Stimulated activated CD8-positive, alpha-beta memory T cell treated with anti-CD3 and anti-CD28 coated beads, Interleukin-4, amount 100 ng/mL, for 4 hours (primary cell): ENCODE measurements at places on chromosomes 13 and 19.

DNA sequence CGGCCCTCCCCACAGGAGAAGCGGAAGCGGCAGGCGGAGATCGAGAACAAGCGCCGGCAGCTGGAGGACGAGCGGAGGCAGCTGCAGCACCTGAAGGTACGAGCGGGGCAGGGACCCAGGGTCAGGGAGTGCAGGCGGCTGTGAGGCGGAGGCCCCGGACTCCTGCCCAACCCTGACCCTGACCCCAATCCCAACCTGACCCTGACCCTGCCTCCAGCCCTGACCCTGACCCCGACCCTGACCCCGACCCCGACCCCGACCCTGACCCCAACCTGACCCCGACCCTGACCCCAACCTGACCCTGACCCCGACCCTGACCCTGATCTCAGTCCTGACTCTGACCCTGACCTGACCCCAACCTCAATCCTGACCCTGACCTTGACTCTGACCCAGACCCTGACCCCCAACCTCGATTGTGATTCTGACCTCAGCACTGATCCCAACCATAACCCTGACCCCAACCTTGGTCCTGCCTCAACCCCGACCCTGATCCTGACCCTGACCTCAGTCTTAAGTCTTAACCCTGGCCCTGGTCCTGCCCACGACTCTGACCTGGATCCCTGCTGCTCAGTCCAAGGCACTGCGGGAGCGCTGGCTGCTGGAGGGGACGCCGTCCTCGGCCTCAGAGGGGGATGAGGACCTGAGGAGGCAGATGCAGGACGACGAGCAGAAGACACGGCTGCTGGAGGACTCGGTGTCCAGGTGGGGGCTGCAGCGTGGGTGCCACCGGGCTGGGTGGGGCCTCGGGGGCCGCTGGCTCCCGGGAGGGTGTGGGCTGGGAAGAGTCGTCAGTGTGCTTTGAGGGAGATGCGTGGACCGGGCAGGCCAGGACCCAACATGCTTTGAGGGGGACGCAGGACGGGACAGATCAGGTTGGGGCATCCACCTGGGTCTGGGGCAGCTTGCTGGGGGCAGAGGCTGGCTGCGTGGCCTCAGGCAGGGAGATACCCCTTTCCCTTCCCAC, 18.5 kb downstream of the PALM start:
- DNase-seq, result no peak

GRCh38 chr13:42283574-42283973, 11.6 kb downstream of the AKAP11 start:
- no peak for DNase-seq

DNA sequence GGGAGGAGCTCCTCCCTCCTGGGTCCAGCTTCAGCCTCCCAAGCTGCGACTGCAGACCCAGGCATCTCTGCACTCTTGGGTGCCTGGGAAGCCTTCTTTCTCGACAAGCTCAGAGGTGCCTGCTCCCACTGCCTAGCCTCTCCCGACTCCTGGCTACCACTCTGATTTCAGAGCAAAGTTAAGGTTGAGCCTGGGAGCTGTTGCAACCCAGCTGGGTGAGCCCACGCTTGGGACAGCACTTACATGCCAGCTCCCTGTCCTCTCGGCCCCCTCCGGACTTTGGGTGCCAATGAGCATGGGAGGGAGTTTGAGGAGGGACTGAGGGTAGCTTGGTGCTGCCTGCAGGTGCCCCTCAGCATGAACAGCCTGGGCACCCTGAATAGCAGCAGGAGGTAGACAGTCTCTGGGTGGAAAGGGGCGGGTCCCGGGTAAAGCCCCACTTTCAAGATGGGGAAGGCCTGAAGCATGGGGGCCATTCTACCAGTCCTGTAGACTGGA, 1383.4 kb upstream of the PCDH20 start:
- no peak for DNase-seq

- DNase-seq, result no peak
Observed at GRCh38 chr13:20826843-20827560, 53.2 kb upstream of the EEF1AKMT1 start.

GRCh38 chr19:46755853-46756543, 9.7 kb upstream of the STRN4 start:
- no peak for DNase-seq

DNA sequence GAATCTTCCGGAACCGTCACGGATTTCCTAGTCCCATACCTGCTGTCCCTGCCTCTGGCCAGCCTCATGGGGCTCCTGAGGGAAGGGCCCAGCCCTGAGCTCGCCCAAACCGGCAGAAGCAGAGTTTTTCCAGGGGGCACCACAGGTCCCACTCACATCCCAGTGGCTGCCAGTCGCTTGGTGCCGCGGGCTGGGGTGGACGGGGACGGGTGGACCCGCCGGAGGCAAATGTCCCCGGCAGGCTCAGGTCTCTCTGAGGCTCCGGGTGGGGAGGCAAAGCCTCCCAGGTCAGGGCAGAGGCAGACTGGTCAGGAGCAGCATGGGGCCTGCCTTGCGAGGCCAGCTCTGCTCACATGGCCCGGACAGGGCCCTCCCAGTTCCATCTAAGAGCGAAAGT, 24.8 kb downstream of the ADPRHL1 start:
- no peak for DNase-seq

DNA sequence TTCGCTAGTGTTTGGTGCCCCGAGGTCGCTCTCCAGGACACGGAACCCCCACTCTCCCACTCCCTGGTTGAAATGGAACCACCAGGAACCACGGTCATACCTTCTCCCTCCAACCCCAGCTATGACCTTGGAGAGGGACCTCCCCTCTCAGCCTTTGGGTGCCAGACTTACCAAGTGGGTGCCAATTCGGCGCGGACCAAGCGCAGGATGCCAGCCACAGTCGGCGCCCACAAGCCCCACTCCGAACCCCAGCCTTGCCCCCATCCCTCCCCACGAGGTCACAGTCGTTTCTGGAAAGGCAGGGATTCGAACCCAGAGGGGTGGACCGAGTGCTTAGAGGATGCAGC, 910 bp downstream of the PDE4C start:
- DNase-seq, result no peak

DNA sequence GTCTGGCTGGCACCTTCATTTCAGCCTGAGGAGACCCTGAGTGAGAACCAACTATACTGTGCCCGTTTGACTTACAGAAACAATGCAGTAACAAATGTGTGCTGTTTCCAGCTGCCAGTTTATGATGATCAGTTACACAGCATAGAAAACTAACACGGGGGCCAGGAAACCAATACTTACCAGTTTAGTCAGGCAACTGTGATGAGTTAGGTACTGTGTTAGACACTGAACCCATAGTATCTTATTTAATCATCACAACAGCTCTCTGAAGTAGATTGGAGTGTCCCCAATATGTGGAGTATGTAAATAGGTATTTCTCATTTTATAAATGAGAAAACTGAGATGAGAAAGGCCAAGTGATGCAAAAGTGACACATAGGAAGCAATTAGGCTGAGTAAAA, 620.9 kb upstream of the KLF12 start:
- no peak for DNase-seq

DNA sequence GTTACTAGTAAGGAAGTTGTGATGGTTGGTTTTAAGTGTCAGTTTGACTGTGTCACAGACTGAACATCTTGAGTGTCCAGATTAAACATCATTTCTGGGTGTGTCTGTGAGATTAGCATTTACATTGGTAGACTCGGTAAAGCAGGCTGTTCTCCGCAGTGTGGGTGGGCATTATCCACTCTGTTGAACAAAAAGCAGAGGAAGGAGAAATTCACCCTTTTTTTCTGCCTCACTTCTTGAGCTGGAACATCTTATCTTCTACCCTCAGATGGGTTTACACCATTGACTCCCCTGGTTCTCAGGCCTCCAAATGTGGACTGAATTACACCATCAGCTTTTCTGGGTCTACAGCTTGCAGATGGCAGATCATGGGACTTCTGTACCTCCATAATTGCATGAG, 63.7 kb upstream of the ZDHHC20 start:
- DNase-seq, result no peak

- DNase-seq, result no peak
Observed at GRCh38 chr13:27001705-27002104, 169.9 kb downstream of the USP12 start.

GRCh38 chr13:57253551-57253950, 86.6 kb downstream of the PRR20E start:
- no peak for DNase-seq

DNA sequence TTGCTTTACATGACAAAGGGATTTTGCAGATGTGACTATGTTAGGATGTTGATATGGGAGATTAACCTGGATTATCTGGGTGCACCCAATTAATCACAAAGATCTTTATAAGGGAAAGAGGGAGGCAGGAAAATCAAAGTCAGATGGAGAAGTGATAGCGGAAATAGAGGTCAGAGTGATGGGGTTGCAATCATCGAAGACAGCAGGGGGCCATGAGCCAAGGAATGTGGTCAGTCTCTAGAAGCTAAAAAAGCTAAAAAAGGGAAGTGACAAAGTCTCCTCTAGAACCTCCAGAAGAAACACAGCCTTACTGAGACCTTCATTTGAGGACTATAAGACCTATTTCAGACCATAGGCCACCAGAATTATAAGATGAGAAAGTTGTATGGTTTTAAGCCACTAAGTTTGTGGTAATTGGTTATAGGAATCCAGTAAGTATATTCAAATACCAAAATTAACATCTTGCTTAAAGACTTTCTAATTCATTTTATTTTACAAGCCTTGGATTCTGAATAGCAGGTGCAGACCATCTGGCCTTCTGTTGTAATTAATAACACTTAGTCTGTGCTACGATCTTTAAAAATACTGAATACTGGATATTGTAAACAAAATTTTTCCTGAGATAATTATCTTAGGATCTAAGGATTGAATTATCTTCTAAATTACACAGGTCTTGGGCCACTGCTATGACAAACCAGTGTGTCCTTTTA, 493.4 kb upstream of the PCDH20 start:
- no peak for DNase-seq

GRCh38 chr19:993361-993830, 6.8 kb upstream of the GRIN3B start:
- DNase-seq, result no peak

DNA sequence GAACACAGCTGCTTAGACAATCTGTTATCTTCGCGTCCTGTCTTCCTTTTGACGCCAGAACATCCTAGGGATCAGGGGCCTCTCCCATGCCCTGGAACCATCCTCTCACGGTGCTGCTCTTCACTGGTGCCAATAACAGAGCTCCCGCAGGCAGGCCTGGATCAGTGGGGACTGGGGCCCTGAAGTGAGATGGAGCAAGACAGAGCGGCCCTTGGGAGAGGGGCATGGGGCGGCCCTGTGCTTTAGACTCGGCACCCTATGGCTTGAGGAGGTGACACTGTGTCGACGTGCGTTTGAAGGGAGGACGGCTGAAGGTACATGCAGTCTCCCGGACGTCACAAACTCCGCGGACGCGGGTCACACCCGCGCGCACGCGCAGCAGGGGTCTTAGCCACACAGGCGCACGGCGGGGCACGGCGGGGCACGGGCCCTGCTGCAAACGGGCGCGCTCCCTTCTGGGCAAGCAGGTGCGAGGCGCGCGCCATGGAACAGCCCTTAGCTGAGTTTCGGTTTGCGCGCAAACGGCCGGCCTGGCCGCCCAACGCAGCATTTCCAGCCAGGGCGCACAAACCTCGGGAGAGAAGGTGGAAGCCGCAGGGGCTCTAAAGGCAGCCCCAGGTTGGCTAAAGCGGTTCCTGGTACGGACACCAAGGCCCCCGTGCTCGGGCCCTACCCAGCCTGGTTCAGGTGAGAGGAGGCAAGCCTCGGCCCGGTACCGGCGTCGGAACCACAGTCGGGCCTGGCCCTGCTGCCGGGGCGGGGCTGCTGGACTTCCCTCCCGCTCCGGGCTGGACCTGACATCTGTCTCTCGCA, 16.5 kb upstream of the RNF17 start:
- DNase-seq, result no peak

DNA sequence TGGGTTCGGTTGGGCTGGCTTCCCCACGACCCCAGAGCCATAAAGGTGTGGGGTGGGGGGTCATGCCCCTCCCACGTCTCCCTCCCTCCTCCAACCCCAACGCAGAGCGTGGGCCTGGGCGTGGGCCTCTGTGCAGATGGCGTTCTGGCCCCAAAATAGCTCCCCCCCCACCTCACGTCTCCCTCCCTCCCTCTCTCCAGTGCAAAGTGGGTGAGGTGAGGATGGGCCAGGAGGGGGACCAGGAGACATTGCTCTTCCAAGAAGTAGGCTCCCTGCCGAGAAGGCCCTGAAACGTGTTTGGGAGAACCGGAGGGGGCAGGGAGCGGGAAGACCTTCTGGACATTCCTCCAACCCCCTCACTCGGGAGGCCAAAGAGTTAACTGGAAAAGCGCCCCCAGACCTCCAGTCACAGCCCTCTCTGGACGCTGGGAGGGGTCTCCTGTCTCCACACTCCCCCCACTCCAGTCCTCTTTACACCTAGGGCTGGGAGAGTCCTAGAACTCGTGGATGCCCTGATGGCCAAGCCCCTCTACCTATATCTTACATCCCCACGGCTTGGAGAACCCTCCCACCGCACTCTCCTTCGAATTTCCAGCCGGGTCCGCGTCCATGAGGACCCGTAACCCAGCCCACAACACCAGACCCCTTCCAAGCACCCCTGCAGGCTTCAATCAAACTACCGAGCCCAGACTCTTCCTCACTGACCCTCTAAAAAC, 855 bp downstream of the UNC13A start:
- no peak for DNase-seq

- no peak for DNase-seq
Observed at GRCh38 chr19:33805313-33805712, 8.6 kb downstream of the KCTD15 start.

DNA sequence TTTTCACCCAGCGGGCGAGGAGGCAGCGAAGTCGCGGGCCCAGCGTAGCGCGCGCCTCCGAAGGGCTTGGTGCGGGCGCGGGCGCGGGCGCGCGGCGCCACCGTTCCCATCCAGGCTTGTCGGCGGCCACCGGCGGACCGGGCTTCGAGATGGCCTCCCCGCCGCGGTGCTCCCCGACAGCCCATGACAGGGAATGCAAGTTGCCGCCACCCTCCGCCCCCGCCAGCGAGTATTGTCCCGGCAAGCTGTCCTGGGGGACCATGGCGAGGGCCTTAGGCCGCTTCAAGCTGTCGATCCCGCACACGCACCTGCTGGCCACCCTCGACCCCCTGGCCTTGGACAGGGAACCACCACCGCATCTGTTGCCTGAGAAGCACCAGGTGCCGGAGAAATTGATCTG, at the start of gene WDR88:
Gene WDR88 (plus strand): TSS at position 94 of the 400 bp plus-strand sequence. CDS start 56 bp downstream, at position 150.
- DNase-seq, result no peak

GRCh38 chr13:79450110-79450509, 30.8 kb upstream of the NDFIP2 start:
- no peak for DNase-seq

- DNase-seq, result no peak
Observed at GRCh38 chr19:10317045-10317856, 1.4 kb upstream of the FDX2 start.

GRCh38 chr13:28100150-28101121, at the start of gene FLT3:
FLT3 (minus strand) TSS chr13:28100576; CDS start chr13:28100510, 66 bp downstream.
- no peak for DNase-seq

GRCh38 chr19:7832009-7832408, 2.0 kb downstream of the EVI5L start:
- no peak for DNase-seq

- DNase-seq, result no peak
Observed at GRCh38 chr19:44644402-44645016, 799 bp downstream of the PVR start.

DNA sequence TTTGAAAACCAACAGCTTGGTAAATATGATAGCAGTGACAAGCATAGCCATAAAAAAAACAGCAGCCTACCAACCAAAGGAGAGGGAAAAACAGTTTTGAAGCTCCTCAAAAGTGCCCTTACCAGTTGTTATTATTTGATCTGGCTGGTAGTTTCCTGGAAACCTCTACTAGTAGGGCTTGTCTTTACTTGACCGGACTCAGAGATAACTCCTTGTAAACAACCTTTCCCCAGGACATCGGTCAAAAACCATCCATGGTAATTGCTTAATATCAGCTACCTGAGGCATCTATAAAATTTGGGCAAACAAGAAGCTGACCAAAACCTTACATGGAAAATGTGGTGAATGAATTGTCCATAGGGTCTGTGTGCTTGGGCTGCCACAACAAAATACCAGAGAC, 210.9 kb downstream of the FGF14 start:
- DNase-seq, result no peak
